ENCODE measurements at places on chromosomes 1 and 21. TPM values are rescaled to one million over a fixed set of nuclear protein-coding genes. Genes with fewer than 3 reads are reported as not detected.
A peak's percentile ranks its signal among the peaks of the same experiment; 100 is the strongest.

DNA sequence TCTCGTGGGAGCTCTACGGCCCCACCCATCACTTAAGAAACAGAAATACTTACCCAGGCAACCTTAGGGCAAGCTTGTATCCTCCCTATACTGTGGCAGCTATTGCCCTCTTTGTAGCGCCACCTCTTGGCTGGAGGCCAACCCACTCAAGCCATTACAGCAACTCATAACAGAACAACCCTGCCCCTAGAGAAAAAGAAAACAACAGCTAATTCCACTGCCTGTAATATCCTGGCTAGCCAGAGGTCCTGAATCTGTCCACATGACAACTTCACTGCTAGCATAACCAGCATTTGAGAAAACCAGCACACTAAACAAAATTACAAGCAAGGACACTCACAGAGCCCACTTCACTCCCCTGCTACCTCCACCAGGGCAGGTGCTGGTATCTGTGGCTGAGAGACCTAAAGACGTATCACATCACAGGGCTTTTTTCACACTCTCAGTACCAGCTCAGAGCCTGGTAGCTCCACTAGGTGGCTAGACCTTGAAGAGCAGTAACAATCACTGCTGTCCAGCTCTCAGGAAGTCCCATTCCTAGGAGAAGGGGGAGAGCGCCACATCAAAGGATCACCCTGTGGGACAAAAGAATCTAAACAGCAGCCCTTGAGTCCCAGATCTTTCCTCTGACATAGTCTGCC, 14.5 kb upstream of the MX1 start:
- peak; percentile 82 for DNase-seq

DNA sequence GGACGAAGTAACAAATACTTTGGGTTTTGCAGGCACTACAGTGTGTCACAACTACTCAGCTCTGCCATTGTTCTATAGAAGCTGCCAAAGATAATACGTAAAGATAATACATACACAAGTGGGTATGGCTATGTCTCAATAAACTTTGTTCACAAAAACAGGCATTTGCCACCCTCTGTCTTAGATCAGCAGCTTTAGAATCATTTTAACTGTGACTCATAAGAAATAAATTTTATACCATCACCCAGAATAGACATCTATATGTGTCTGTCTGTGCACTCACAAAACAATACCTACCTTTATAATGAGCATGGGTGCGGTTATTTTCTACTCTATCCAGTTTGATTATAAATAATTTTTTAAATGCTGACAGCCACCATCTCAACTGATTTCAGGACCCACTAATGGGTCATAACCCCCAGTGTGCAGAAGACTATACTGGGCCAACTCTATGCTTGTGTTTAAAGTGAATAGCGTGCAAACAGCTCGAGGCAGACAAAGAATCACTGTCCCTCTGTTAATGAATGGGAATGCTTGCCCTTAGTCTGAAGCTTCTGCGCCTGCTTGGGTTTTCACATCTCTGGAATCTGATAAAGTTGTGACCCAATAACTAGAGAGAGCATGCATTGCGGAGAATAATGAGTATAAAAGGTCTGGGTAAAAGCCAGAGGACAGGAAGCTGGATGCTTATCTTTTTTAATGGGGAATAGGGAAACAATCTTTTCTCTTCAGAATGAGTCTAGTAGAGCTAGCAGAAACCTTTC, 216.2 kb downstream of the PLPP3 start:
- DNase-seq = no peak

GRCh38 chr1:214957330-214958137, 125.0 kb upstream of the KCNK2 start:
- DNase-seq = no peak

DNA sequence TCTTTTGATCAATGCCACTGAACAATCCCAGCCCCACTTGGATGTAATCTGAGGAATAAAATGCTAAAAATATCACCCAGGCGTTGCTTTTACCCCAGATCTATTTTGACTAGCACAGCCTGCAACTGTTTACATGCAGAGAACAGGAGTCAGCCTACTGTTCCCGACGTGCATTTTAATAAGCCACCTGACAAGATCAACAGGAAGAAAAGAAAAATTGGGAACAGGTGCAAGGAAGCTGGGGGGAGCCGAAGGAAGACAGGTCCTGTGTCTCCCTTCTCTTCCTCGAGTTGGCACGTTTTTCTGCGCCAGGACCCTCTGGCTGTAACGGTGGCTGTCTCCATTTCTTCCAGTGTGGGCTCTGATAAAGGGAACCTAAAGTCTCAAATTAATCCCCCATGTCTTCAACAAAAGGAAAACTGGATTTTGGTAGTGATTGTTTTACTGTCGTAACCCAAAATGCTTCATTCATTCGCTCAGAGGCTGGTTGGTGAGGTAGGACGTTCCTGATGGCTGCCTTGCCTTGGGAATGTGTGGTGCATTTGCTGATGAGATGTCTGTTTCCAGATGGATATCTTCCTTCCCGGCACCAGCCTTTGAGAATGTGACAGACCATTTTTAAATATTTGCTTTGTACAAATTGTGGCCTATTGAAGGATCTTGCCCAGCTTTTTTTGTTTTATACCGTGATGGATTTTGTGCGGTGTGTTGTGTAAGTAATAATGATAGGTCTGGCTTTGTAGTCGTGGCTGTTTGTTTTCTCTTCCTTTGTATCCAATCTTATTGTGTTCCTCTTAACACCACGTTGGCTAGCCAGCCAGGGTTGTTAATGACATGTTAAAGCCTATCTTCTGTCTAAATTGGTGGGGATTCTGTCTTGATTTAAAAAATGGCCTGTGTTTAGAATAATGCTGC, 117.5 kb downstream of the C1orf21 start:
- no peak for DNase-seq

CNKSR1 gene
- total RNA-seq = 1.7 TPM

CHIA gene
- not detected for total RNA-seq

GRCh38 chr1:246383791-246384190, 123.3 kb downstream of the SMYD3 start:
- no peak for DNase-seq

- DNase-seq = no peak
These were observed 50.5 kb downstream of the MORN1 start for GRCh38 chr1:2340918-2341254.
